ENCODE measurements at places on chromosomes 7 and 10.

GRCh38 chr7:41334071-41334862, 368.6 kb downstream of the INHBA start:
- no peak for DNase-seq

DNA sequence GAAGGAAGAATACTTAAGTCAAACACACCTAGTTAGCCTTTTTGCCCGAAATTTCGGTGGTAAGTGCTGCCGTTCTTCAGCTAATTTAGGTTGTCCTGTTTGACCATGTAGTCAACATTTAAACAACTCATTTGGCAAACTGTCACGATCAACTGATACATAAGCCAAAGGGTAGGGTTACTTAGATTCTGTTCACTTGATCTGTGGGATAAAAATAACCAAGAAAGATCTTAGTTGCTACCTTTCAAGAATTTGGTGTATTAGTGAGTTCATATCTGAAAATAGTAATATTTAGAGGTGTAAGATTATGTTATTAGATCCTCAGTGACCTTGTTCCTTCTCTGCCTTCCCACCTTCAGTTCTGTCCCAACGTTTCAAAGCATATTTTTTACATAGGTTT, 2.0 kb downstream of the TNKS2 start:
- DNase-seq, result no peak

- no peak for DNase-seq
Measured at GRCh38 chr7:107167483-107168232, 1.1 kb upstream of the HBP1 start.

DNA sequence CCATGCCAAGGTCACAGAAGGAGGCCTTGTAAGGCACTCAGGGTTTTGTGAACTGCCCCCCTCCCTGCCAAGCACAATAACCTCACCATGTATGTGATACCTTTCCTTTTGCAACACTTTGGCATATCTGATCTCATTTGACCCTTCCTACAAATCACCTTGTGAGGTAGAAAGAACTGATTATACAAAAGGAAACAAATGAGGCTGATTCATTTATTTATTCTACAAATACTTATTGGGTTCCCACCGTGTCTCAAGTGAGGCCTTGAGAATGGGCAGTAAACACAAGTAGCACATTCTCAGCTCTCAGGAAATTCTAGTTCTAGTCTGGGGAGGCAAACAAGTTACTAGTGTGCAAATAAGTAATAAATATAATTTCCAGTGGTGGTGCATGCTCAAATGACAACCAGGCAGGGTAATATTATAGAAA, 19.6 kb downstream of the PLCE1 start:
- no peak for DNase-seq

DNA sequence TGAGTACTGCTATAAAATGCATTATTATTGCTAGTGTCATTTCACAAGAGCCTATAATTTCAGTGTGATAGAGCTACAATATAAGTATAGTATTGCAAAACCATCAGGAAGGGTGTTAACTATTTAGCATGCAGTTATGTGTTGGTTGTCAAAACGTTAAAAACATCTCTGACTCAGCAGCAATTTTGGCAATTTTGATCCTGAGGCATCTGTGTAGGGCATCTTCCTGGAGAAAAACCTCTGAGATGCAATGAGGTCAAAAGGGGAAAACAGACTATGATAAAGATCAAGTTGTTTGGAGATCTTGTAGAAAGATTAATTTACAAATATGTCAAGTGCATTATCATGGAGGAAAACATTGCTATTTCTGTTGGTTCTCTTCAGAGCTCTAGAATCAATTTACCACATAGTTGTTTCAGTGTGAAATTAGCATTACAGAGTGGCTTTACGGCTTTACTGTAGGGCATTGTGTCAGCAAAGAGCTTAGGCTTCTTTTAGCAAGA, 5.3 kb downstream of the CFTR start:
- DNase-seq, result no peak

- no peak for DNase-seq
Measured at GRCh38 chr10:68492118-68492517, 20.3 kb upstream of the DNA2 start.

GRCh38 chr10:361203-362081, 226.2 kb downstream of the ZMYND11 start:
- DNase-seq, result no peak

DNA sequence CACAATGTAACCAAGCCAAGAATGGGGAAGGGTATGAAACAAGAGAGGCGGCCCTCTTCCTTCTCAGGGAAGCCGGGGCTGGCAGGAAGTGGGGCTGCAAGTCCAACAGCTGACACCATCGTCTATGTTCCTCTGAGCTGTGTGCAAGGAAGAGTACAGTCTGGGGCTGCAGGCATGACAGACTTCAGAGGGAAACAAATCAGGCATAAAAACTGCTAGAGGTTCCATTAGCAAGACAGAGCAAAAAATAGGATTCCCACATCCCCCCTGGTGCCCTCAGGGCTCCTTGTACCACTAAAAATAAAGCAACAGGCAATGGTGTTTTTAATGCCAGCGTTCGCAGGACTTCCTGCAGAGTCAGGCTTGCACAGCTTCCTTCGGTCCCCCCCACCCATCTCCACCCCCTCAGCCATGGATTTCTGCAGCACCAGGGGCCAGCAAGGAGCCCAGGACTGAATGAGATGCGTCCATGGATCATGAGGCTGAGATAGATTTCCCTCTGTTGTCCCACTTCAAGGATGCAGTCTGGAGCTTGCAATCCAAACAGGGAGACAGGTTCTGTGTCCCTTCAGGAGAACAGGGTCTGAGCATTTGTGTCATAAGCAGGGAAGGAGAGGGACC, 34.6 kb downstream of the KCNMA1 start:
- no peak for DNase-seq

DNA sequence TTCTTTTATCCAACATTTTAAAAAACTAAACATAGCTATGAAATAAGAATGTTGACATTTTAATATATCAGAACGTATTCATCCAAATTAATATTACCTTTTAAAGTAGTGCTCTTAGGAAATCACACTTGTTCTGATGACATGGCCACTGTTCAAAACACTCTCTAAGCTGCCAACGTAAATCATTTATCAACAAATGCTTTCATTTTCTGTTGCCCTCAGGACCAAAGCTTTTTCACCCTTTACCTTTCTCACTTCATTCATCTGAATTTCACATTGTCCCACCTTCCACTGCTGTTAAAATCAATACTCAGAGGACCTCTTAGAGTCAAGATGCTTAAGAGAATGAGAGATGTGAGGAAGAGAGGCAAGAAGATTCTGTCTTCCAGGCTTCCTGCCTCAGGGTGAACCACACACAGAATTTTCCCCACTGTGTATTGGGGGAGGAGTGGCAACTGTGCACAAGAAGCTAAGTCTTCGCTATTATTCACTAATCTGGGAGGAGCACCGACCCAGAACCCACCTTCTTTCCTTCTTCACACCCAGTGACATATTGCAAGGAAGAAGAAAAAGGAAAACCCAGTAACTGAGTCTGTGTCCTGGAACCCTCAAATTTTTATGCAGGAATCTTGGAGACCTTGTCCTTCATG, 21.0 kb downstream of the HIBADH start:
- DNase-seq, result no peak

DNA sequence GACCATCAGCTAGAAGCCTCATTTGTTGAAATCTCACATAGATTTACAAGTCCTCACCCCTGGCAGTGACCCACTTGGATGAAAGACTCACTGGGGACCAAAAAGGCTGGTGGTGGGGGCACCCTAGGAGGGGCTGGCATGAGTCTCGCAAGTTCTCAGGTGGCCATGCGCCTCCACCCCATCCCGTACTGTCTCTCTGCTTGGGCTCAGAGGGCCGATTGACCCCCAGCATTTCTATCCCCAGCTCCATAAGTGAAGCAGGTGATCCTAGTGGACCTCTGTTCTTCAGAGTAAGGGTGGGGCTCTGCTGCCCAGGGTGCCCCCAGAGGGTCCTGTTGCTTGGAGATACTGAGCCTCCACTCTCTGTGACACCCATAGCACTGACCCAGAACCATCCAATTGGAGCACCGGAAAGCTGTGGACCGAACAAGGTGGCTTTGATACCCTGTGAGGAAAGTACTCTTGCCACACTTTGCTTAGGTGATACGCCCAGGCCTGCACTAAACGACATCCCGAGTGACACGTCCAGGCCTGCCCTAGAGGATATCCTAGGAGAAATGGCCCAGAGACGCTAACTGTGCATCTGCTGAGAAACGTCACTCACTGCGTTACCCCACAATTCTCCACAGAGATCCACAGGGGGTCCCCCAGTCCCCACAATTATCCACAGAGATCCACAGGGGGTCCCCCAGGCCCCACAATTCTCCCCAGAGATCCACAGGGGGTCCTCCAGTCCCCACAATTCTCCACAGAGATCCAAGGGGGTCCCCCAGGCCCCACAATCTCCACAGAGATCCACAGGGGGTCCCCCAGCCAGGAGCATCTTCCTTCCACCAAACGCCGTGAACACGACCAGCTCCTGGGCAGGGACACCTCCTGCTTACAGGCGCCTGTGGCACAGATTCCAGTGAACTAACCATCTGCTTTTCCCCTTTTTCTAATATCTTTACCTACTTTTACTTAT, 262.9 kb downstream of the PTPRN2 start:
- DNase-seq, result no peak

GRCh38 chr7:33685981-33686683, 219.2 kb upstream of the BMPER start:
- DNase-seq, result no peak

GRCh38 chr7:129578829-129579228, 32.7 kb upstream of the NRF1 start:
- DNase-seq, result no peak

DNA sequence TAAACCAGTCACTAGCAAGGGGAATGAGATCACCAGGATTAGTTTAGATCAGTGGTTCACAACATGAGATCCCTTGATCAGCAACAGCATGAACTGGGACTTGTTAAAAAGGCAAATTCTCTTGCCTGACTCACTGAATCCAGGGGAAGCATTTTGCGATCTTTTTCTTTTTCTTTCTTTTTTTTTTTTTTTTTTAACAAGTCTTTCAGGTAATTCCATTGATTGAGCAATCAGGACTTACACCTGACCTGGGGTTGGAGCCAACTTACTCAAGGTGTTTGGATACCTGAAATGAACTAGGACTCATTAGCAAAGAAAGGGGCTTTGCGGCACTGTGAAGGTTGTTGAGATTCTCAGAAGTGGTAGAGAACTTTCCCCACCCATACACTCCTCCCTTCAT, 47.1 kb upstream of the PRR15 start:
- no peak for DNase-seq

GRCh38 chr7:105978035-105978434, 15.0 kb downstream of the CDHR3 start:
- DNase-seq, result no peak

DNA sequence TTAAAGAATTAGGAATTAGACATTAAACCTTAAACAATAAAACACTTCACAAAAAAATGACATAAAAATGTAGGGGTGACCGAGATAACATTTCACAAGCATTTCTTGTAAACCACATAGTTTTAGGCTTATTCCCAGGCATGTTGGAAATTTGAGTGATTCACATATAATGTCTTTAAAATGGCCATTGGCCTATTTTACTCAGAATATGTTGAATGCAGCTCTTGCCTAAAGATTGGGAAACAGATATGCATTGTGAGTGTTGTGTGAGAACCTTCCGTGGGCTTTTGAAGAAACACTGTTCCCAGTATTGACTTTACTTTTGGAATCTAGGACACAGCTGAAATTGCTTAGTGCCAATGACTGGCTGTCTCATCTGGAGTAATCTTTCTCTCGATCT, 79.6 kb downstream of the ARL5B start:
- no peak for DNase-seq

- no peak for DNase-seq
Measured at GRCh38 chr10:122849900-122850605, 4.4 kb upstream of the CUZD1 start.

DNA sequence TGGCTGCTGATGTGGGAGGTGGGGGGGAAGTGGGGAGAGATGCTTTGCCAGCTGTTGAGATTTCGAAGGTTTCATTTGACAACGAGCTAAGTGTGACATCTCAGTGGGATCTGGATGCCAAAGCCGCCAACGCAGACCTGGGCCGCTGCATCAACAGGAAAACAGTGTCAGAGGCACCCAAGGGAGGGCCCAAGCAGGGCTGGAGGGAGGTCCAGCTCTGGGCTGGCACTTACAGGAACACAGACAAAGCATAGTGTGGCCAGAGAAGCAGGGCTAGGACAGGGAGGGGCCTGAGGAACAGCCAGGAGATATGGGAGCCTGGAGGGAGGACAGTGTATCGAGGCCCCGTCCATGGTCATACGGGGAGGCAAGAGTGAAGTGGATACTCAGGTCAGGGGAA, 73.1 kb downstream of the GTF2IRD1 start:
- DNase-seq, result no peak

DNA sequence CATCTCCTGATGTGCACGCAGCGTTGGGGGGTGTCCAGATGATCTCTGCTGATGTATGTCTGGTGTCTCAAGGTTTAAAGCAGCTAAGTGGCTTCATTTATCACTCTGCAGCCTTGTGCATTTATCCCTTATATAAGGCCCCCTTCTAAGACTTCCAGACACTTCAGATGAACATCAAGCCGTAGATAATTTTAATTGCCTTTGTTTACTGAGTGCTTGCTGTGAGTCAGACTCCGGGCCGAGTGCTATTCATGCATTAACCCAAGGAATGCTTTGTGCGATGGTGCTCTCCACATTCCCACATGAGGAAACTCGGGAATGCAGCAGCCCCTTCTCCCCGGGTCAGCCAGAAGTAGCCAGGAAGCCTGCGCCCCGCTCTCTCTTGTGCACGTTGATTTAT, 328.6 kb upstream of the COBL start:
- DNase-seq, result no peak

GRCh38 chr10:77539147-77539935, 98.3 kb downstream of the KCNMA1 start:
- DNase-seq, result no peak

DNA sequence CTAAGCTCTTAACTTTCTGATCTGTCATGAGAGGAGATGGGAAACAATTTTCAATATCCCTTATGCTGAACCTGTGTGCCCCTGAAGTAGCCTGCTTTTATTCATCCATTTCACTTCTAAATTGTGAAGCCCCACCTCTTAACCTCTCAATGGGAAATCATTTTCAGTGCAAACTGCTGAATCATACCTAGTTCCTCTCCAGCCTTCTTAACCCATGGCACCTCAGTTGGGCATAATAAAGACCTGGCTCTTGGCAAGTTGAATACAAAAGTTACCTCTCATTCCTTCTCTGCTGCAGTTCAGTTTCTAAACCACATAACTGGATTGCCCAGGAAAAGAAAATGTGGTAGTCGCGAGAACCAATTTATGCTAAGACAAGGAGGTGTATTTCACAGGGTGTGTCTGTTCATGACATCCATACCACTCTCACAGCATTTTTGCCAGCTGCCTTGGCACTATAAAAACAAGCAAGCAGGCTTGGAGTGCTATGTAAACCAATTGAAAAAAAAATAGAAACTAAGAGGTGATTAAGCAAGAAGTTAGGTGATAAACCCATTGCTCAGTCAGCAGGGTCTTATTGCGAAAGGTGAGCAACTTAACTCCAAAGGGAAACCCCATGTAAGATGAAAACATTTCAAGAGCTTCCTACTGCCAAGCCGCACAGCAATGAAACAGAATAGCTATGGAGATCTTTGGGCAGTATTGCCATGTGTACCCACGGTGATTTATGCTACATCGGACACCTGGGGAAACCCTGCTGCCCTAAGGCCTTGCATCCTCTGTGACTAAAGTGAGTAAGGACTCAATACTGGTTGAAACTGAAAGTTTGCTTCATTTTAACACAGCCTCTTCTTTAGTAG, 57.0 kb upstream of the DKK1 start:
- DNase-seq, result no peak

GRCh38 chr10:34723750-34724149, 91.3 kb downstream of the PARD3 start:
- no peak for DNase-seq

Measured in NCI-H1048 (cell line).